ENCODE measurements at places on chromosomes 5 and 9. TPM values are rescaled to one million over a fixed set of nuclear protein-coding genes. Genes with fewer than 3 reads are reported as not detected.
A peak's percentile ranks its signal among the peaks of the same experiment; 100 is the strongest.

GRCh38 chr9:77018058-77018968, 1.1 kb upstream of the FOXB2 start:
- peaks cover 92% of the 10 kb centered on the region for H3K27me3 ChIP-seq
- peak overlapping the region; percentile 33 for H3K4me3 ChIP-seq
- no peaks in the 10 kb centered on the region for H3K36me3 ChIP-seq
- peaks cover 57% of the 10 kb centered on the region for H3K4me1 ChIP-seq

DNA sequence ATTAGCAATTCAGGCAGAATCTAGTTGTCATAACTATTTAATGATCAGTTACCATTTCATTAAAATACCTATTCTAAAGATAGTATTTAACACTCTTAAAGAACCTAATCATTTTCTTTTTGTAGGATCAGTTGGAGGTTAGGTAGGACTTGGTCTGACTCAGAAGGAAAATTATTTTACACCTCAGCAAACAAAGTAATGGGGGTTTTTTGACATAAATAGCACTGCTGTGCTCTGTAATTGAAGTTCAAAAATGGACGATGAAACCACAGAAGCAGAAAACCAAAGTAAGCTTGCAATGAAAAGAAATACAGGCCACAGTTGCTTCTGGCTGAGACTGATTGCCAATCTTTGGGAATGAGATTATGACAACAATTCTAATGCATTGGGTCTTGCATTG, 187.0 kb upstream of the TRPM3 start:
- no peak overlapping the region for H3K27ac ChIP-seq
- H3K27me3 ChIP-seq, result no peaks in the 10 kb centered on the region
- H3K36me3 ChIP-seq, result no peaks in the 10 kb centered on the region
- no peak overlapping the region for H3K4me3 ChIP-seq

Gene BNC2
- total RNA-seq, result not detected

DNA sequence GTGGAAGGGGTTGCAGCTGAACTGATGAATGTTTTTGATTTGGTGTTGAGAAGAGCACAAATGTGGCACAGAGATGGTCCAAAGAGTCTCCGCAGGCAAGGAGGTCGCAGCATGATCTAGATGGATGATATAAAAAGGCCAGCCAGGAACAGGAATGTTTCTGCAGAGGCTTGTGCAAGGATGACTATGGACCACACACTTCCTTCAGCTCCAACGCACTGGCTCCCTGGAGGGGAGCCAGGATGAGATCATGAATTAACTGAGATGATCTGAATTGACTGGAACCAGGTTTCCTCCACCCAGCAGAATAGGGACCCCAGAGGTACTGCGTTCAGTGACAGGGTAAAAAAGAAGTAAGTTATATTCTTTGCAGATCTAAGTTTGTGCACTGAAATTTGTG, 89.0 kb downstream of the ARSB start:
- H3K27ac ChIP-seq, result no peak overlapping the region
- H3K4me3 ChIP-seq, result no peak overlapping the region
- H3K36me3 ChIP-seq, result peaks cover 16% of the 10 kb centered on the region
- DNase-seq, result no peak

- DNase-seq, result no peak
- H3K4me1 ChIP-seq, result peaks cover 6% of the 10 kb centered on the region
- H3K27ac ChIP-seq, result no peak overlapping the region
- no peaks in the 10 kb centered on the region for H3K36me3 ChIP-seq
These were observed 1.9 kb upstream of the SHISAL2B start for GRCh38 chr5:64688391-64688790.

GRCh38 chr9:132147331-132147730, 14.5 kb upstream of the NTNG2 start:
- no peaks in the 10 kb centered on the region for H3K4me1 ChIP-seq
- H3K36me3 ChIP-seq, result no peaks in the 10 kb centered on the region
- no peak for DNase-seq
- H3K27me3 ChIP-seq, result peaks cover 75% of the 10 kb centered on the region
- H3K27ac ChIP-seq, result no peak overlapping the region

DNA sequence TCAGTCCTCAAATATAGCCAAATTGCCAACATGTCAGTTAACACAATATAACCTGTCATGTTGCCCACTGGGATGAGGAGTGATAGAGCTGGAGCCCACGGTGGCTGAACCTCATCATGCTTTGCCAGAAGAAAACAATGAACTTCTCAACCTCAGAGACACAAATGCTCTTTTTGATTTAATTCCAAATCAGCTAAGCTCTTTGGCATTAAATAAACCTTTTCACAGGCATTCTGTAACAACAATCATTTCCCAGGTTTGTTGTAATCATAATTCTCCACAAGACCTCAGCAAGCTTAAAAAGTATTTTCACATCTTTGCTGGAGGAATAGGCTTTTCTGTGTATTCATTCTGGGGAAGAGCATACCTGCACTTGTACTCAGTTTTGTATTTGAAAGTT, 830.9 kb downstream of the MAT2B start:
- no peaks in the 10 kb centered on the region for H3K4me1 ChIP-seq
- H3K36me3 ChIP-seq, result no peaks in the 10 kb centered on the region
- H3K27ac ChIP-seq, result no peak overlapping the region
- H3K27me3 ChIP-seq, result no peaks in the 10 kb centered on the region

Gene ANKRD33B
- 1.2 TPM for total RNA-seq

GRCh38 chr9:21754741-21755140, 47.7 kb upstream of the MTAP start:
- peaks cover 18% of the 10 kb centered on the region for H3K27me3 ChIP-seq
- no peak overlapping the region for H3K4me3 ChIP-seq
- H3K36me3 ChIP-seq, result no peaks in the 10 kb centered on the region
- no peak overlapping the region for H3K27ac ChIP-seq

- no peak overlapping the region for H3K27ac ChIP-seq
- no peak overlapping the region for H3K4me3 ChIP-seq
These were observed 93.8 kb upstream of the GRHPR start for GRCh38 chr9:37328556-37329227.

DNA sequence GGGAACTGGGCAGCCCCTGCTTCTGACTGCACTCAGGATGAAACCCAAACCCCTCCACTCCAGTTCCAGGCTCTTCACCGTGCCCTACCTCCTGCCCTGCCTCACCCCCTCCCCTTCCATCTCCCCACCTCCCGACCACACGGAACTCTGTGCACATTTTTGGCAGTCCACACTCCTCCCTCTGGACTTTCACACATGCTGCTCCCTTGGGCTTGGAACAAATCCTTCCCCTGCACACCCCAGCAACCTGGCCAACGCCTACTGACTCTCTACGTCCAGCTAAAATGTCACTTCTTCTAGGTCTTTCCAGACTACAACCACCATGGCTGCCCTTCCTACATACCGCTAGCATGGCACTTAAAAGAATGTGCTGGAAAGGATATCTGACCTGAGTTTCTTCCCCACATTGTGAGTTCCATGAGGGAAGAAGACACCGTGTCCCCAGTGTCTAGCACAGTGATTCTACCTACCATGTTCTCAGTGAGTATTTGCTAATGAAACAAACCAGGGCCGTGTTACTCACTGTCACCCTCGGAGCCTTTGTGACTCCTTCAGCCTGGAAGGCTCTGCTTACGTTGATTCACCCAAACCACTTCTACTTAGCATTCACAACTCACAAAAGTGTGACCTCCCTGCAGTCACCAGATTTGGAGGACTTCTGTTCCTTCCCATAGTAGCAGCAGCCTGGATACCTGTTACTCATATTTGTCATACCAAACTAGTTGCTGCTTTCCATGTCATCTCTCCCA, 18.7 kb downstream of the RETREG1 start:
- no peak for DNase-seq
- H3K27me3 ChIP-seq, result no peaks in the 10 kb centered on the region
- H3K36me3 ChIP-seq, result peaks cover 22% of the 10 kb centered on the region
- H3K4me1 ChIP-seq, result peaks cover 53% of the 10 kb centered on the region
- no peak overlapping the region for H3K27ac ChIP-seq

- no peaks in the 10 kb centered on the region for H3K27me3 ChIP-seq
- no peak overlapping the region for H3K4me3 ChIP-seq
- peaks cover 4% of the 10 kb centered on the region for H3K4me1 ChIP-seq
- no peak for DNase-seq
These were observed 64.6 kb upstream of the KLF9 start for GRCh38 chr9:70478963-70479641.

Gene MEGF10
- 0.22 TPM for total RNA-seq

DNA sequence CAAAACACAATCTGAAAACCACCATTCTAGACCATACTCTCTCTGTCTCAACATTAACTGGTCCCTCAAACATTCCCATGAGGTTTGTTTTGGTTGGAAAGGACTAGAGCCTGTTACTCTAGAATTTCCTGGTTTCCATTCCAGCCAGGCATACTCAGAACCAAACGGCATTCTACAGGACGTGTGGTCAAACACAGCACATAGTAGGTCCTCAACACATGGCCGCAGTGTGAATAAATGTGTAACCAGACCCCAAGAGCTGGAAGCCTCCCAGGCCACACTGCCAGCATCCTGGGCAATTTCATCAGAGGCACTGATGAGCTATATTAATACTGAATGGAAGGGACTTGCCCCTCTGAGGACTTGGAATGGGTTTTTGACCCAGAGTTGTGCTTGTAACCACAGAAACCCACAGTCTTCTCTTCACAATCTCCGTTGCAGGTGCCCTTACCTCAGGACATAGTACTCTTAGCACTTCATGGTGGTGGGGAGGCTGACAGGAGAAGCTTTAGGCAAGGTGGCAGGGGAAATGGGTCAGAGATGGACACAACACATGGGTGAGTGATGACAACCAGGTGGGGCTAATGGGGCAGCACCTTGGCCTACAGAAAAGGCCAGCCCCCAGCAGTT, 66.0 kb downstream of the ZNF366 start:
- no peaks in the 10 kb centered on the region for H3K36me3 ChIP-seq
- H3K27ac ChIP-seq, result no peak overlapping the region
- H3K4me3 ChIP-seq, result no peak overlapping the region
- H3K4me1 ChIP-seq, result no peaks in the 10 kb centered on the region
- no peaks in the 10 kb centered on the region for H3K27me3 ChIP-seq

- H3K27me3 ChIP-seq, result no peaks in the 10 kb centered on the region
- peaks cover 39% of the 10 kb centered on the region for H3K4me1 ChIP-seq
These were observed 255.8 kb downstream of the ARHGAP26 start for GRCh38 chr5:143025971-143026370.

- no peak for DNase-seq
- H3K27me3 ChIP-seq, result no peaks in the 10 kb centered on the region
- H3K27ac ChIP-seq, result no peak within 1 kb of the TSS
These were observed at the start of gene OR1K1 for GRCh38 chr9:122800066-122801060. Gene OR1K1 (plus strand): TSS chr9:122800123. CDS start chr9:122800123, 0 bp downstream.

Gene KIF4B
- not detected for total RNA-seq

Gene STPG3
- total RNA-seq, result not detected

- no peak for DNase-seq
- H3K27ac ChIP-seq, result no peak overlapping the region
- H3K4me3 ChIP-seq, result no peak overlapping the region
- H3K4me1 ChIP-seq, result no peaks in the 10 kb centered on the region
- H3K36me3 ChIP-seq, result no peaks in the 10 kb centered on the region
These were observed 1830.1 kb upstream of the NUDT12 start for GRCh38 chr5:105392710-105393149.

DNA sequence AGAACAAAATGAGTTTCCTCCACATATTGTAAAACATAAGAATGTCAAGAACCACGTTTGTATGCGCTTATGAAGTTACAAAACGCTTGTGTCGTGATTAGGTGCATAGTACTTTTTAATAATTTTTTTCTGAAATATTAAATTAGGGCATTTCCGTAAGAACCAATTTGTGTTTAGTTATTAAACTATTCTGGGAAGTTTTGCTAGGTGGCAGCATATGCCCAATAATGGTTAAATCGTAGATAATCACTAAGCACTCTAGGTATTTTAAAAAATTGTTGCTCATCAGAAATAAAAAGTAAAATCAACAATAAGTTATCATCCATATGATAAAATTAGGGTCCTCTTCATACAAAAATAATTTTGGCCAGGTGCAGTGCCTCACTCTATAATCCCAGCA, 5.4 kb downstream of the SRFBP1 start:
- H3K4me1 ChIP-seq, result peaks cover 53% of the 10 kb centered on the region
- H3K4me3 ChIP-seq, result no peak overlapping the region
- DNase-seq, result no peak
- no peak overlapping the region for H3K27ac ChIP-seq
- no peaks in the 10 kb centered on the region for H3K27me3 ChIP-seq
- no peaks in the 10 kb centered on the region for H3K36me3 ChIP-seq

Gene CNTFR
- total RNA-seq, result not detected

Gene REEP2
- total RNA-seq, result 0.75 TPM

- no peaks in the 10 kb centered on the region for H3K4me1 ChIP-seq
- DNase-seq, result no peak
- H3K4me3 ChIP-seq, result no peak overlapping the region
- no peak overlapping the region for H3K27ac ChIP-seq
These were observed 413.5 kb downstream of the EBF1 start for GRCh38 chr5:158686214-158686613.

- H3K4me3 ChIP-seq, result no peak overlapping the region
- H3K4me1 ChIP-seq, result no peaks in the 10 kb centered on the region
- DNase-seq, result no peak
- no peak overlapping the region for H3K27ac ChIP-seq
- H3K36me3 ChIP-seq, result no peaks in the 10 kb centered on the region
These were observed 1042.3 kb downstream of the CDH12 start for GRCh38 chr5:21810737-21811316.

Gene PDZD2
- total RNA-seq, result 1.2 TPM

GRCh38 chr9:99222416-99223270, 561 bp downstream of the SEC61B start:
- H3K4me3 ChIP-seq, result peak overlapping the region; percentile 96
- H3K4me1 ChIP-seq, result peaks cover 82% of the 10 kb centered on the region
- no peak for DNase-seq
- H3K27ac ChIP-seq, result peak overlapping the region; percentile 99

Gene HSD17B4
- 51.7 TPM for total RNA-seq

GRCh38 chr5:169411786-169412430, 111.0 kb upstream of the SLIT3 start:
- H3K27ac ChIP-seq, result no peak overlapping the region
- H3K27me3 ChIP-seq, result peaks cover 10% of the 10 kb centered on the region
- H3K4me3 ChIP-seq, result no peak overlapping the region
- no peak for DNase-seq
- no peaks in the 10 kb centered on the region for H3K36me3 ChIP-seq

- no peak overlapping the region for H3K27ac ChIP-seq
- no peaks in the 10 kb centered on the region for H3K36me3 ChIP-seq
- no peak overlapping the region for H3K4me3 ChIP-seq
- no peaks in the 10 kb centered on the region for H3K27me3 ChIP-seq
These were observed 513.1 kb downstream of the PDE4D start for GRCh38 chr5:59380350-59380951.

Gene OBP2A
- not detected for total RNA-seq

Gene PCDHGB3
- total RNA-seq, result 0.55 TPM
